ENCODE measurements at places on chromosomes 6 and 20.

GRCh38 chr6:121694389-121694788 lies 258.9 kb downstream of the GJA1 start:
- DNase-seq, result no peak

GRCh38 chr20:8855315-8855714 lies 213.6 kb upstream of the PLCB4 start:
- no peak for DNase-seq

DNA sequence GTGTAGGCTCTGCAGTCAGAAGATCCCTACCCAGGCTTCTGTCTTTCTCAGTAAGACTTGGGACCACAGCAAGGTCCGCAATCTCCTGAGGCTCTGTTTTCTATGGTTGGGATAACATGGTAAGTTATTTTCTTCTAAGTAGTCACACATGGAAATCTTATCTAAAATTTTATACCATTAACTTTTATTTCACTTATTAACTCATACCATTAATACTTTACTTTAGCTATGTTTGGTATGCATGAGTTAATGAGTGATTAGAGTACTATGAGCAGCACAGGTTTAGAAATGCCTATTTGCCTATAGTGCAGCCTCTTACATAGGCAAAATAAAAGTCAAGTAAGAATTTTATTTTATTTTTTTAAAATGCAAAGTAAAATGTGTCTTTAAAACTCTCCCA lies 27.2 kb downstream of the GINM1 start:
- DNase-seq, result no peak

- DNase-seq, result no peak
Measured at GRCh38 chr20:40441771-40442170, 247.3 kb downstream of the MAFB start.

DNA sequence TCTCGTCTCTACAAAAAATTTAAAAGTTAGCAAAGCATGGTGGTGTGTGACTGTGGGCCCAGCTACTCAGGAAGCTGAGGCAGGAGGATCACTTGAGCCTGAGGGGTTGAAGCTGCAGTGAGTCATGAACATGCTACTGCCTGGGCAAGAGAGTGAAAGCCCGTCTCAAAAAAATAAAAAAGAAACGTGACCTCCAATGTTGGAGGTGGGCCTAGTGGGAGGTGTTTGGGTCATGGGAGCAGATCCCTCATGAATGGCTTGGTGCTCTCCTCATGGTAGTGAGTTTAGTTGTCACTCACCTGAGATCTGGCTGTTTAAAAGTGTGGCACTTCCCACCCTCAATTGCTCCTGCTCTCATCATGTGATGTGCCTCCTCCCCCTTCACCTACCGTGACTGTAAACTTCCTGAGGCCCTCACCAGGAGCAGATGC lies 24.3 kb downstream of the RBL1 start:
- DNase-seq, result no peak

Measured in Jurkat, Clone E6-1 (cell line).